Activated naive CD8-positive, alpha-beta T cell treated with anti-CD3 and anti-CD28 coated beads, Interleukin-2, amount 10 ng/mL, durations not matched to agents 7 days and 5 days (primary cell): ENCODE measurements at places on chromosomes 7 and 10. TPM values are rescaled to one million over a fixed set of nuclear protein-coding genes. Genes with fewer than 3 reads are reported as not detected.
A peak's percentile ranks its signal among the peaks of the same experiment; 100 is the strongest.

Gene NPC1L1
- total RNA-seq: not detected

GRCh38 chr10:5284311-5285057, 80.3 kb upstream of the UCN3 start:
- peak overlapping the region; percentile 38 for H3K4me3 ChIP-seq
- no peak for DNase-seq
- H3K4me1 ChIP-seq: peaks cover 22% of the 10 kb centered on the region

DNA sequence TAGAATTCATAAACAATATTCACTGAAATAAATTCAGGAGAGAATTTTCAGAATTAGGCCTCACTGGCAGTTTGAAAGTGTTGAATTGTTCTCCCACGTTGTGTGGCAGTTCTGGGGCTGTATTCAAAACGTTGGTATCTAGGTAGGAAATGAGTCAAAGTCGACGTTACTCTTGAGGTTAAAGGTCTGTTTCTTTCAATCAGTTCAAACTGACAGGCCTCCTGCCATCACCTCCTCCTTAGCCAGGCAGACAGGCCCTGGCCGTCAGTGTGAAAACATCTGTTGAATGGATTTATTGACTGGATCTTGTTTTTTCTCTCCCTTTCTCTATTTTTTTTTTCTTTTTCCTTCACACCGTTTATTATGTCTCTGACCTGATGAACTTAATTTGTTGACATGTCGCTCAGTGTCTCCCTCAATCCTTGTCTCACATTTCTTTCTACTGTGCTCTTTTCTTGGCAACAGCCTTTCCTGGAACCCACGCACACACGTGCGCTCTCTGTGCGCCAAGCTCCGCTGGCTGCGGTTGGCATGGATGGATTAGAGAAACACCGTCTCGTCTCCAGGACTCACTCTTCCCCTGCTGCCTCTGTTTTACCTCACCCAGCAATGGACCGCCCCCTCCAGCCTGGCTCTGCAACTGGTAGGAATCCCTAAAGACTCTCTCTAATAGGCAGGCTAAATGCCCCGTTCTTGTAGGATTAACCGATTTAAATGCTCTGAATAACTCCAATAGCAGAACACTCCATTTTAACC, 231.7 kb downstream of the HDAC9 start:
- H3K27me3 ChIP-seq: no peaks in the 10 kb centered on the region
- H3K27ac ChIP-seq: no peak overlapping the region
- DNase-seq: no peak

- no peak overlapping the region for H3K4me3 ChIP-seq
- peaks cover 4% of the 10 kb centered on the region for H3K36me3 ChIP-seq
- peaks cover 2% of the 10 kb centered on the region for H3K4me1 ChIP-seq
- no peak for DNase-seq
These were observed 51.7 kb downstream of the MAPK8 start for GRCh38 chr10:48358162-48358561.

DNA sequence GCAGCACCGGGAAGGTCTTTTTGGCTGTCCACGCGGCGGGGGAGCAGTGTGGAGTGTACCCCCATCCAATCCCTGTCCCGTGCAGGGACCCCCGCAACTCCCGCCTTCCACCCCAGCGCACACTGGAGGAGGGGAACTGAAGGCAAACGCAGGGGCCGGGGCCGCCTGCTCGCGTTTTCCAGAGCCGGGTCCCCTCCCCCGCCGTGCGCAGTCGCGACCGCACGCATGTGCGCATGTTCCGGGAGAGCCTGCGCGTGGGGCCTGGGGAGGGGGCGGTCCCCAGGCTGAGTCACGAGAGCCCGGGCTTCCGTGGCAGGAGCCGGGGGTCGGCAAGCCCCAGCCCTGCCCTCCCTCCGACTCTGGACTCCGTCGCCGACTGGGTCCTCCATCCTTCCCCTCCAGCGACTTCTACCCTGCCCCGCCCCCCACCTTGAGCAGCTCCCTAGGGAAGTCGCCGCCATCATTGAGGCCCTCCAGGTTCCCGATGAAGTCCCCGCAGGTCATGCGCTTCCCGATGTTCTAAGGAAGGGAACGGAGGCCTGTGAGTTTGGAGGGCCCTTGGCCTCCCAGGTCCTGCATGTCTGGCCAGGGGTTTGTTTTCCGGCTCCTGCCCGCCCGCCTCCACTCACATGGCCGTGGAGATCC, 8.0 kb downstream of the PSD start:
- H3K27ac ChIP-seq: no peak overlapping the region
- peaks cover 22% of the 10 kb centered on the region for H3K4me1 ChIP-seq
- peaks cover 35% of the 10 kb centered on the region for H3K27me3 ChIP-seq
- DNase-seq: peak; percentile 68
- peak overlapping the region; percentile 74 for H3K4me3 ChIP-seq

Gene GRM8
- total RNA-seq: not detected

Gene GNAT3
- not detected for total RNA-seq

- no peak overlapping the region for H3K27ac ChIP-seq
- no peaks in the 10 kb centered on the region for H3K36me3 ChIP-seq
- no peaks in the 10 kb centered on the region for H3K27me3 ChIP-seq
- no peaks in the 10 kb centered on the region for H3K4me1 ChIP-seq
These were observed 24.0 kb downstream of the MEOX2 start for GRCh38 chr7:15662451-15662850.

Gene ANKRD61
- not detected for total RNA-seq

DNA sequence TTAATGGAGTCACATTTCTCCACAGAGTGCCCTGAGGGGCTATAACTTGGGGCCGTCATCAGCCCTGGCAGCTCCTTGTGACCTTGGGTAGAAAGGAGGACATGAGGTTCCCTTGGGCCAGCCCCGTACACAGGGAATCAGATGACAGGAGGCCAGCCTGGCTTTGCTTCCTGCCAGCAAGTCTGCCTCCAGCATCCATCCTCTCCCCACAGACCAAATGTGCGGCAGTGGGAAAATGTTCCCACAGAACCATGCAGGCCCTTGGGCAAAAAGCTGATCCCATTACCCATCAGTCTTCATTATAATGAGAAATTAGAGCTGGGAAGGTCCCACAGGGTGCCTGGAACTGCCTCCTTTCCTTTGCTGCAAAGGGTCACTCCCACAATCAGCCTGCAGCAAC, 908.3 kb downstream of the GRID1 start:
- no peaks in the 10 kb centered on the region for H3K36me3 ChIP-seq
- H3K4me3 ChIP-seq: no peak overlapping the region
- no peak for DNase-seq
- no peaks in the 10 kb centered on the region for H3K4me1 ChIP-seq
- no peaks in the 10 kb centered on the region for H3K27me3 ChIP-seq

- H3K4me3 ChIP-seq: no peak overlapping the region
- H3K36me3 ChIP-seq: no peaks in the 10 kb centered on the region
- no peak for DNase-seq
- H3K4me1 ChIP-seq: no peaks in the 10 kb centered on the region
- H3K27ac ChIP-seq: no peak overlapping the region
These were observed 23.2 kb downstream of the NOLC1 start for GRCh38 chr10:102175415-102175814.

DNA sequence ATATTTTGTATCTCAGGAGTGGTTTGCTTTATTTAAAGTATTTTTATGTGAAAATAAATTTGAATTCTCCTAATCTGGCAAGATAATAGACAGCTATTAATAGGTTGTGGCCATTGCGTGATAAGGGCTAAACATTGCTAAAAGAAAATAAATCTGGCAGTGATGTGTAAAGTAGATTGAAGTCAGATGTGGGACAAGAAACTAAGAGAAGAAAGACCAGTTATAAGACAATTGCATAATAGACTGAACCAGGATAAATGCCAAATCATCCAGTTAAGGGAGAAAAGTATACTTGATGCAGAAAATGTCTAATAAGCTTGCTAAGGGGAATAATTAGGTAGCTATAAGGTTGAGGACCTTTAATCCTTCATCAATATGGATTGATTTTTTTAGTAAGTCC, 197.5 kb upstream of the CSTF2T start:
- no peaks in the 10 kb centered on the region for H3K4me1 ChIP-seq
- H3K36me3 ChIP-seq: no peaks in the 10 kb centered on the region
- H3K4me3 ChIP-seq: no peak overlapping the region

DNA sequence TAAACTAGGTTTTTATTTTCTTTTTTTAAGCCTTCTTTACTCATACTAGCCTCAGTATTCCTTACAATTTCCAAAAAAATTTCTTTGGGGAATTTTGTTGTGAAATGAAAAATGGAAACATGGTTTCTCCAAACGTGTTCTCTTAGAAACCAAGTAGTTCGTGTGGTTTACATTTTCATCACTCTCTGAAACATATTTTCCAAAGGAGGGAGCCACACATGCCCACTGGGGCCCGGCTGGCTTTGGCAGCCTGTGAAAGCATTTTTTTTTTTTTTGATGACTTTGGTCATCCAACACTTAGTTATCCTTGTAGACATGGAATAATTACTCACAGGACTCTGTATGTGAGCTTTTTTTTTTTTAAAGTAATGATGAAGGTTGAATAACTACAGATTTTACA, 169.6 kb downstream of the C7orf25 start:
- H3K4me3 ChIP-seq: no peak overlapping the region
- DNase-seq: no peak
- no peak overlapping the region for H3K27ac ChIP-seq
- H3K36me3 ChIP-seq: no peaks in the 10 kb centered on the region
- H3K27me3 ChIP-seq: no peaks in the 10 kb centered on the region

DNA sequence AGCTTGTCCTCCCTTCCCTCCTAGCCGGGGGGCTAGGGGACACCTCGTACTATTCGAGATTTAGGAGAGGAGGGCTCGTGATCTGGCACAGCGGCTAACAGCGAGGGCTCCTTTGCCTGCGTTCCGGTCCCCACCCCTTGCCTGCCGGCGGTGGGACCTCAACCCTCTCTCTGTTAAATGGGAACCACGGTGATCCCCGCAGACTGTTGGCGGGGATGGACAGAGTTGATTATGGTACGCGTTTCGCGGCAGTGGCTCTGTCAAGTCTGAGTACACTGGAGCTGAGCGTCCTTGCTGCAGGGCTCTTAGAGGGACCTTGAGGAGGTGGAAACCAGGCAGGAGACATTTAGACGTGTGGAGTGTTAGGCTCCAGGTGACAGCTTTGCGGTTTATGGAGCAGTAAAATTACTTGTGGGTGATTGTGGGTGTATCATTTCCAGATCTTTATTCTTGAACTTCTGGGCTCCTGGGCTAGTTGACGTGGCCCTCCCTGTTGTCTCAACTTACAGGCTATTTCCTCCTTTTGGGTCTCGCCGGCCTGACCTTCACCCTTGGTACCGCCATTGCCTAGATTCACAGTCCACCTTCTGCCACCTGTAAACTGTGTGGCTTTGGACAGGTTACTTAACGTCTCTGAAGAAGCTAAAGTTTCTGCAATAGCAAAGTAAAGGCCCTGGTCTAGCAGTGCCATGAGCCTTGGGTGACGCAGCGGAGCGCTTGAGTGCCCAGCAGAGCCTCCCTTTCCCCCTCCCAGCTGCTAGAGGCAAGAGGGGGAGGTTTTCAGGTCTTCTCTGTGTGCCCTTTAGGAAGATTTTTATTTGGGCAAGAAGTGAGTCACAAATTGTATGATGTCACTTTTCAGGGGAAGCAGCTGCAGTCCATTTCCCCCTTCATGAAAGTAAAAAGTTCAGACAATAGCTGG, 739 bp downstream of the CASP7 start:
- DNase-seq: peak; percentile 41
- H3K27ac ChIP-seq: peak overlapping the region; percentile 97
- H3K4me3 ChIP-seq: peak overlapping the region; percentile 98
- no peaks in the 10 kb centered on the region for H3K27me3 ChIP-seq
- H3K4me1 ChIP-seq: peaks cover 44% of the 10 kb centered on the region
- H3K36me3 ChIP-seq: peaks cover 33% of the 10 kb centered on the region

Gene CDC14C
- not detected for total RNA-seq

Gene FKBP9
- total RNA-seq: 0.37 TPM

GRCh38 chr10:121527690-121528089, 70.6 kb downstream of the FGFR2 start:
- no peaks in the 10 kb centered on the region for H3K4me1 ChIP-seq
- H3K4me3 ChIP-seq: no peak overlapping the region
- H3K27me3 ChIP-seq: peaks cover 2% of the 10 kb centered on the region

DNA sequence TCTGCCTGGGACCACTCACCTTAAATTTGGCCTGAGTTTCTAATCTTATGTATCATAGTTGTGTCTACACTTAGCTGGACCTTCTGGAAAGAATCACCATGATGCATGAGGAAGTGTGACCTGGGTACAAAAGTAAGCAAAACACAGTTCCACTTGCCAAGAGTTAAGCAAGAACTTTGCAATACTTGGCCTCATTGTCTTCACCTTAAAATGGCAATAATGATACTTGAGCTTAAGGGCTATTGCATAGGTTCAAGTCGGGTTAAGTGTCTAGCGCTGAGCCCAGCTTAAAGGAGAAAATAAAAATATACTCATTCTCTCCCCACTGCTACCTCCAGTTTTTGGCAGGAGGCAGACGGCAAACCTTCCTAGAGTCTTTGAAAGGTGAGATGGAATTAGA, 133.9 kb upstream of the BMPER start:
- no peaks in the 10 kb centered on the region for H3K36me3 ChIP-seq
- no peak for DNase-seq
- no peaks in the 10 kb centered on the region for H3K27me3 ChIP-seq
- no peak overlapping the region for H3K4me3 ChIP-seq
- no peak overlapping the region for H3K27ac ChIP-seq
- H3K4me1 ChIP-seq: no peaks in the 10 kb centered on the region

DNA sequence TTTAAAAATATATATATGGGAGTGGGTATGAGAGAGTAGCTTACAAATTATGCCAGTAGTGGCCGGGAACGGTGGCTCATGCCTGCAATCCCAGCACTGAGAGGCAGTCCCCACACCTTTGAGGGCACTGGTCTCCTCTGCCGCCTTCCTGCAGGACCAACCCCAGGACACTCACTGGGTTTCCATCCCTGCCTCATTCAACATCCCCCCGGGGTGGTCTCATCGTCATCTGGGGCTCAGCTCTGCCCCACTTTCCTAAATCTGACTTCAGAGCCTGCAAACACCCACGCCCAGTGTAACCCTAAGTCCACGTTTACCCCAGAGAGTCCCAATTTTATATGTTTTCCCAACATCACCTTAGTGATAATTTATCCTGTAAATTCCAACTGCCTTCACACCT, 96.5 kb downstream of the DIP2C start:
- DNase-seq: no peak
- H3K27ac ChIP-seq: no peak overlapping the region
- H3K4me3 ChIP-seq: no peak overlapping the region
- H3K36me3 ChIP-seq: no peaks in the 10 kb centered on the region
- H3K4me1 ChIP-seq: no peaks in the 10 kb centered on the region

DNA sequence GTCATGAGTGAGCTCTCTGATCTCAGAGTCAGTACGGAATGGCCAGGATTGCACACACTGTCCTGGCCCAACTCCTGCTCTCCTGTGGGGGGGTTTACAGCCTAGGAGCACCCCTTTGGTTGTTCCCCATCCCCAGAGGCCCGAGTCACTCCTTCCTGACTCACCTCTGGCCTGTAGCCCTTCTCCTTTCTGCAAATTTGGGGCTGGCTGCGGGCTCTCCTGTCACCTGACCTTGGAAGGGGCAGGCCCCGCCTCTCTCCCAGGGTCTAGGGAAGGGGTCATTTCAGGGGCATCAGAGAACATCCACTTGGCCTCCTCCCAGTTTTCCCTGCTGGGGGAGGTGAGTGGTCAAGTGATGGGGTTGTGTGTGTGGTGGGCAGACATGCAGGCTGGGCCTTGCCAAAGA, 1.7 kb downstream of the NYAP1 start:
- no peak overlapping the region for H3K27ac ChIP-seq
- H3K27me3 ChIP-seq: peaks cover 5% of the 10 kb centered on the region
- no peak overlapping the region for H3K4me3 ChIP-seq
- no peak for DNase-seq
- H3K4me1 ChIP-seq: peaks cover 4% of the 10 kb centered on the region
- H3K36me3 ChIP-seq: no peaks in the 10 kb centered on the region

GRCh38 chr7:15998617-15999016, 312.1 kb upstream of the MEOX2 start:
- H3K36me3 ChIP-seq: no peaks in the 10 kb centered on the region

- H3K36me3 ChIP-seq: no peaks in the 10 kb centered on the region
- DNase-seq: no peak
- H3K27me3 ChIP-seq: no peaks in the 10 kb centered on the region
- no peak overlapping the region for H3K27ac ChIP-seq
These were observed 177.5 kb downstream of the CACNA2D1 start for GRCh38 chr7:82266081-82266480.
